ENCODE measurements at places on chromosomes 16 and 17.

- DNase-seq, result no peak
These were observed 5.4 kb upstream of the TNS4 start for GRCh38 chr17:40506786-40507185.

- DNase-seq, result no peak
These were observed 67.8 kb downstream of the GP2 start for GRCh38 chr16:20259541-20259940.

GRCh38 chr16:84368308-84368996 lies at the start of gene ATP2C2:
Gene ATP2C2, plus strand, starts transcription at chr16:84368538. Its CDS starts 78 bp downstream, at chr16:84368616.
- no peak for DNase-seq

DNA sequence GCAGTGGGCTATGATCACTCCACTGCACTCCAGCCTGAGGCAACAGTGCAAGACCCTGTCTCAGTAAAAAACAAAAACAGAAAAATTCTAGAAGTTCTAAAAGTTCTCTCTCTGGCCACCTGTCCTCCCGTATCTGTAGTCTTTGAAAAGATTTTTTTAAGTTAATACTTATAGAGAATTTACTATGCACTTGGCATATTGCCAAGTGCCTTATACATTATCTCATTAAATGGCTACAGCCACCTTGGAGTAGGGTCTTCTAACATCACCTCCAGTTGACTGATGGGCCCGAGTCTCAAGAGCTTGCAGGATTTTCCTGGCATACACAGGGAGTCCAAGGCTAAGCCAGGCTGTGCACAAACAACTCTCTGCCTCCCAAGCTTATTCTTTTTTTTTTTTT lies 44.7 kb downstream of the TMEM186 start:
- DNase-seq, result no peak

DNA sequence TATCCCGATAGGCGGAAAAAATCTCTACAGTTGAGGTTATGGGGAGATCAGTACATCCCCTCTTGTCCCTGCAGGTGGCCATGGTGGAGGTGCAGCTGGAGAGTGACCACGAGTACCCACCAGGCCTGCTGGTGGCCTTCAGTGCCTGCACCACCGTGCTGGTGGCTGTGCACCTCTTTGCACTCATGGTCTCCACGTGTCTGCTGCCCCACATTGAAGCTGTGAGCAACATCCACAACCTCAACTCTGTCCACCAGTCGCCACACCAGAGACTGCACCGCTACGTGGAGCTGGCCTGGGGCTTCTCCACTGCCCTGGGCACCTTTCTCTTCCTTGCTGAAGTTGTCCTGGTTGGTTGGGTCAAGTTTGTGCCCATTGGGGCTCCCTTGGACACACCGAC lies 4.2 kb downstream of the ORAI3 start:
- DNase-seq, result no peak

- DNase-seq, result no peak
These were observed 4.3 kb downstream of the VAMP2 start for GRCh38 chr17:8158267-8159031.

DNA sequence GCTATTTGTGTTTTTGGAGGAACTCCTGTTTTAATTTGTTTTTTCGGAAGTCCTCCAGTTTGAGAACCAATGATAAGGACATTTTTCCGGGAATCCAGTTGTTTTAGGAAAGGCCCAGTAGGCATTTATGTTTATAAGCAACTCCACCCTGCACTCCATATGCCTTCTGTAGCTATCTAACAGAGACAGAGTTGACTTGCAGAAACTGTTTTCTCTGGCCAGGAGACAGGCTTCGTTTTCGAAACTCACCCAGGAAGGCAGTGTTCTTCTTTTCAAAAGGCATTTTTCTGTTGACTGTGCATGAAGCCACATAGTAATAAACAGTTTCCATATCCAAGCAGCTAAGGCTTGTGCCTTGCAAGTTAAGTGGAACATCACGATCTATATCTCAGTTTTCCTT lies 587.1 kb downstream of the WWOX start:
- DNase-seq, result no peak

Measured in activated CD4-positive, alpha-beta T cell treated with anti-CD3 and anti-CD28 coated beads, Interleukin-2, amount 50 U/mL, for 24 hours (primary cell).